ENCODE measurements at places on chromosomes 5 and 9. TPM values are rescaled to one million over a fixed set of nuclear protein-coding genes. Genes with fewer than 3 reads are reported as not detected.

GRCh38 chr9:115594557-115594956 is 476.6 kb upstream of the TNC start:
- DNase-seq = no peak

DNA sequence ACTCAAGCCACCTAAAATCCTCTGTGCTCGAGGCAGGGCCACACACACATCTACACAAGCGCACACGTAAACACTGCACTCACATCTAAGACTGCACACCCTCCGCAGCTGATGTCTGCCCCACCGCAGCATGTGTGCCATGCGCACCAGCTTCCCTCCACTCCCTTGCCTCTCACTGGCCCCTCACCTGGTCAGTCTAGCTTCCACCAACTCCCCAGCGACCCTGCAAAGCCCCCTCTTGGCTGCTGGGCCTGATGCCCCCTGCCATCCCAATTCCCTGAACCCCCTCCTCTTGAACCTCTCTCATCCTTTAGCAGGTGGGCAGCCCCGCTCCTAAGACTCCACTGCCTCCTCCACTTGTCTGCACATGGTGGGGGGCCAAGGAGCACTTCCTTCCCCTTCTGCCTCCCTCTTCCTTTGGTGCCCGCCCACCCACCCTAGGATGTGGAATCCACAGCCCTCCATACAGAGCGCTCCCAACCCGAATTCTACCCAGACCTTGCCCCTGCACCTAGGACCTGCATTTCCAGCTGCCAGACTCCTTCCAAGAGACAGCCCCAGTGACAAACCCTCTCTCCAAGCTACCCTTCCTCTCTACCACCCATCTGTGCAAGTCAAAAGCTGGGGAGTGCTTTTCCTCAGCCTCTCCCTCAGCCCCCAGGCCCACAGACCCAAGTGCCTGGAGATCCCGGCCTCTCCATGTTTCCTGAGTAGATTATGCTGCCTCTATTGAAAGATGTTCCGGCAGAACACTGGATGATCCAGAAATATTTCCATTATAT is 23.9 kb downstream of the ADAMTS2 start:
- DNase-seq = no peak

PAEP gene
- not detected for total RNA-seq

PCDHB13 gene
- total RNA-seq = 5.9 TPM

All from urinary bladder (tissue), 4 donors.